ENCODE measurements at places on chromosomes 6 and 20. TPM values are rescaled to one million over a fixed set of nuclear protein-coding genes. Genes with fewer than 3 reads are reported as not detected.

EYA2 gene
- not detected for total RNA-seq

MYMX gene
- not detected for total RNA-seq

GRCh38 chr6:158596861-158597260 lies 37.0 kb downstream of the TMEM181 start:
- H3K27me3 ChIP-seq = no peaks in the 10 kb centered on the region
- H3K36me3 ChIP-seq = peaks cover 27% of the 10 kb centered on the region
- H3K4me1 ChIP-seq = no peaks in the 10 kb centered on the region

GRCh38 chr6:136644597-136644952 lies 94.4 kb upstream of the MAP7 start:
- no peaks in the 10 kb centered on the region for H3K27me3 ChIP-seq
- no peak overlapping the region for H3K27ac ChIP-seq
- no peak for DNase-seq
- peaks cover 6% of the 10 kb centered on the region for H3K4me1 ChIP-seq
- H3K4me3 ChIP-seq = no peak overlapping the region

DNA sequence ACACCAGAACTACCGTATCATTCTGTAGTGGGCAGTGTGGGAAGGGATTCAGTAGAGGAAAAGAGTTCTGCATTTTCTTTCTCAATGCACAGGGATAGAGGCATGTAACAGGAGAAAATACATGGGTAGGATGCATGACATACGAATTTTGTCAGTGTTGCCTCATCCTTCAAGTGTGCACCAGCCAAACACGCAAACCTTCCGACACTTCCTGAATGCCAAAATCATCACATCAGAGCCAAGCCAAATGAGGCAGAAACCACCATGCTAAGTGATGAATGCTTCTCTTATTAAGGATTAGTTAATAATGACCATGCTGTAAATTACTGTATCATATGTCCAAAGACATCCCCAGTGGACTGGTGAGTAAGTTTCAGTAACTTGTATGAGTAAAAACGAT lies 27.3 kb downstream of the RAMACL start:
- H3K27ac ChIP-seq = no peak overlapping the region
- no peak for DNase-seq
- peaks cover 3% of the 10 kb centered on the region for H3K27me3 ChIP-seq
- H3K36me3 ChIP-seq = no peaks in the 10 kb centered on the region
- no peak overlapping the region for H3K4me3 ChIP-seq
- peaks cover 5% of the 10 kb centered on the region for H3K4me1 ChIP-seq

DNA sequence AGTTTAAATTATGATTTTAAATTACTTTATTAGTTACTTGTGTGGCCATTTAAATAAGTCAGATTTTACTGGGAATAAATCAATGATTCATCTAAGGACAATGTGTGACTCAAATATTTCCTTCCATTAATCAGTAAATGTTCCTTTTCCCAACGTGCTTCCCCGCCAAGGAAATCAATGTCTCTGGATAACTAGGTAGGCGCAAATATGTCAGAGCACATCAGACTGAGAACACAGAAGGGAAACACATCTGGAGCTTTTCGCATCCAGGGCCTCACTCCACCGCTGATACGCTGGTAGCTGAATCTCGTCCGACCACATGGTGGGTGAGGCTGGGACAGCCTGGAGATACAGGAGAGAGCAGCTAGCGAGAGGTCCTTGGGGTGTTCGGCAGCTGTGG lies 56.4 kb upstream of the RPS6KA2 start:
- DNase-seq = no peak
- H3K27me3 ChIP-seq = no peaks in the 10 kb centered on the region
- no peak overlapping the region for H3K27ac ChIP-seq

DNA sequence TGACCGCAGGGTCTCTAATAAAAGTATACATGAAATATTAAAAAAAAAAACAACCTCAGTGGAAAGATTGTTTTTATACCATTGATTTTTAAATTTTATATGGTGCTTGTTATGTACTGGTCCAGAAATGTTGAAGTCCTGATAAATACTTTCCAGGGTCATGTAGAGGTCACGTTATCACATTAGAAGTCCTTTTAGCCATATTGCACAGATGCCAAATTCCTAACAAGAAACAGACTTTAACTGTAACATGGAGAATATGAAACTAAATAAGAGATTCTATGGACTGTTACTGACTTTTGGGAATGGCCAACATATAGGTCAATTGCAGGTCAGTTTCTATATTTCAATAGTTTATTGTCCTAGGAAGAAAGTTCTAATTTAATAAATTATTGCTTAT lies 89.0 kb downstream of the ADGRB3 start:
- H3K4me3 ChIP-seq = no peak overlapping the region
- no peak overlapping the region for H3K27ac ChIP-seq
- H3K27me3 ChIP-seq = no peaks in the 10 kb centered on the region
